ENCODE measurements at places on chromosomes 12 and 14.
A peak's percentile ranks its signal among the peaks of the same experiment; 100 is the strongest.

- DNase-seq: no peak
These were observed 92.7 kb downstream of the PHETA1 start for GRCh38 chr12:111276146-111276545.

GRCh38 chr14:69818758-69819191, 21.7 kb upstream of the SLC10A1 start:
- DNase-seq: peak; percentile 16

GRCh38 chr14:58785701-58786100, 147.9 kb downstream of the DACT1 start:
- no peak for DNase-seq

GRCh38 chr14:99736603-99737371, 52.7 kb downstream of the CYP46A1 start:
- no peak for DNase-seq

- no peak for DNase-seq
These were observed 207.1 kb downstream of the GALC start for GRCh38 chr14:87785897-87786296.

- no peak for DNase-seq
These were observed 6.6 kb downstream of the SBNO1 start for GRCh38 chr12:123358035-123358434.

DNA sequence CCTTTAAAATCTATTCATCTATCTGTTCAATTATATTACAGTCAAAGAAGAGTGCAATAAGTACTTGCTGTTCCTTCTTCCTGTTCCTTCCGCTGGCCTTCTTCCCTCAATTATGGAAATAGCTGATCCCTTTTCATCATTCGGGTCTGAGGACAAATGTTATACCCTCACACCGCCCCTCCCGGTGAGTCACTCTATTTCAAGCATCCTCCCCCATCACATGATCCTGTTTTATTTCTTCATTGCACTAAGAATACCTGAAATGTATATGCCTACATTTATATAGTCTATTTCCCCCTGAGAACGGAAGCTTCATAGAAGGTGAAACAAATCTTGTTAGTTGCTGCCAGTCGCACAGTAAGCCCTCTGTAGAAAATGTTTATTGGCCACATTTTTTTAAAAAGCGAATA, 2.5 kb downstream of the SLC38A1 start:
- DNase-seq: no peak

- DNase-seq: no peak
These were observed 27.4 kb upstream of the GUCY2C start for GRCh38 chr12:14723763-14724162.

DNA sequence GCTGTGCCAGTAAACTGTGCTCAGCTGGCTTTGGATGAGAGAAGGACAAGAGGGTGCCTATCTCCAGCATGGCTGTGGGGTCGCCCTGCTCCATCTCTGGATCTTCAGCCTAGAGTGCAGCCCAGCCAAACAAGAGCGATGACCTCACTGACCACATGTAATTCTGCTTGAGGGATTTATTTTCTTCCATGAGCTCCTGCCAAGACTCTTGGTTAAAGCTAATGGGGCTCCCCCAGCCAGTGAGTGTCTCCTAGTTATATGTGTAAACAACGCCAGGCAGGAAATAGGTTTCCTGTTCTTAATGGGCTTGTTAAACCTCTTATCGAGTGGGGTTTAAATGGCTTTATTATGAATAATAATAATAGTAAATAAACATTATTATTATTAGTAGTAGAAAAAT, 397.2 kb downstream of the NRXN3 start:
- no peak for DNase-seq

DNA sequence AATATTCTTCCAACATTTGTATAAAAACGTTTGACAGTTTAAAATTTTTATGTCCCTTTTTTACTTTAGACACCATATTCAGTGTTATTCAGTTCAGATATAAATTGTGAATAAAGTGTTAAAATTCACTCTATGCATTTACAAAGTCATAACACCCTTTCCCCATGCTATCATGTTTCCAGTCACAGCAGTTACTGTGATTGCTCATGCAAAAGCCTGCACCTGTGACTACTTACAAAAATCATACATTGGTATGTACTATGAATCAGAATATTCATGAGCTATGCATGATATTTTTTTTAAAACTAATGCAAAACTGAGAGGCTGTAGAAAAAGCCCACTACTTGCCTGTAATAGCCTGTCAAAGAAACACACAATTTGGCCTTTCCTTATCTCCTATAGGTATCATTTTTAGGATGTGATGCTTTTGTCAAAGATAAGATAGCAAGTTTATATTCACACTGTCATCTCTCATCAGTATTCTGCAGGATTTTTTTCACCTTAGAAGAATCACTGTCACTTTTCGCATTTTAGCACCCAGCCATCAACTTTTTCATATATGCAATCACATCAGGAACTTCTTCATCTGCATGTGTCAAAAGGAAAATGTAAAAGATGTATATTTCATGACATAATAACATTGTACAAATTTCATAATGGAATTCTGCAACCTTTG, 443.2 kb downstream of the C12orf50 start:
- no peak for DNase-seq

DNA sequence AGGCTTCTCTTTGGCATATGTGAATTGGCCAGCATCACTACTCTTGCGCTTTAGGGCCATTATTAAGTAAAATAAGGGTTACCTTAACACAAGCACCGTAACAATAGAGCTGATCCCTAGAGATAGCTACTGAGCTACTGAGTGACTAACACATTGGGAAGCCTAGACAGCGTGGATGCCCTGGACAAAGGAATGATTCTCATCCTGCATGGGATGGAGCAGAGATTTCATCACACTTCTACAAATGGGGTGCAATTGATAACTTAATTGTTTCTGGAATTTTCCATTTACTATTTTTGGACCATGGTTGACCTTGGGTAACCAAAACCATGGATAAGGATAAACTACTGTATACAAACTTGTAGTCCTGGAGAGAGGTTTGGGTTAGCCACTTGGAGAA, 57.1 kb downstream of the FBXO34 start:
- DNase-seq: no peak

- DNase-seq: peak; percentile 27
These were observed 18.5 kb upstream of the TBPL2 start for GRCh38 chr14:55458800-55459515.

DNA sequence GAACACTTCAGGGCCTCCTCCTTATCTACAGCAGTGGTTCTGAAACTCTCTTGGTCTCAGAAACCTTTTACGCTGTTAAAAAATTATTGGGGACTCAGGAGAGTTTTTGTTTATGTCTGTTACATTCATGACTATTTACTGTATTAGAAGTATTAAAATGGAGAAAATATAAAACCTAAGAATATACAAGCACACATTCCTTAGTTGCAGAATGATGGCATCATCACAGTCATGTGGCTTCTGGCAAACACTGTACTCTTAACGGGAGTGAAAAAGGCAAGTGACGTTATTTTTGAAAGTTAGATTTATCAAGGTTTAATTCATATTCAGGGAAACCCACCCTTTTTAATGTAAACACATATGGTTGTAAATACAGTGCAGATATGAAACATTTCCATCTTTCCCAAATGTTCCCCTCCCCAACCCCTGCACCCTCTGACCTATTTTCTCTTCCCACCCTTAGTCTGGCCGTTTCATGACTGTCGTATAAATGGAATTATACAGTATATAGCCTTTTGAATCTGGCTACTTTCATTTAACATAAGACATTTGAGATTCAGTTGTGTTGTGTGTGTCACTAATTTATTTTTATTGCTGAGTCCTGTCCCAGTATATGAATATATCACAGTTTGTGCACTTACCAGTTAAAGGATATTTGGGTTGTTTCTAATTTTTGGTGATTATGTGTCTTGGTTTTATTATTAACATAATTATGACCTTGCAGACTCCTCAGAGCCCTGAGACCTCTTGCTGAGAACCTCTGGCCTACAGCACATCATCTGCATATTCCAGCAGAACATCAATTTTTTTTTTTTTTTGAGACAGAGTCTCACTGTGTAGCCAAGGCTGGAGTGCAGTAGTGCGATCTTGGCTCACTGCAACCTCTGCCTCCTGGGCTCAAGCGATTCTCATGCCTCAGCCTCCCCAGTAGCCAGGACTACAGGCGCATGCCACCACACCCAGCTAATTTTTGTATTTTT, 457.0 kb downstream of the PCNX1 start:
- no peak for DNase-seq

DNA sequence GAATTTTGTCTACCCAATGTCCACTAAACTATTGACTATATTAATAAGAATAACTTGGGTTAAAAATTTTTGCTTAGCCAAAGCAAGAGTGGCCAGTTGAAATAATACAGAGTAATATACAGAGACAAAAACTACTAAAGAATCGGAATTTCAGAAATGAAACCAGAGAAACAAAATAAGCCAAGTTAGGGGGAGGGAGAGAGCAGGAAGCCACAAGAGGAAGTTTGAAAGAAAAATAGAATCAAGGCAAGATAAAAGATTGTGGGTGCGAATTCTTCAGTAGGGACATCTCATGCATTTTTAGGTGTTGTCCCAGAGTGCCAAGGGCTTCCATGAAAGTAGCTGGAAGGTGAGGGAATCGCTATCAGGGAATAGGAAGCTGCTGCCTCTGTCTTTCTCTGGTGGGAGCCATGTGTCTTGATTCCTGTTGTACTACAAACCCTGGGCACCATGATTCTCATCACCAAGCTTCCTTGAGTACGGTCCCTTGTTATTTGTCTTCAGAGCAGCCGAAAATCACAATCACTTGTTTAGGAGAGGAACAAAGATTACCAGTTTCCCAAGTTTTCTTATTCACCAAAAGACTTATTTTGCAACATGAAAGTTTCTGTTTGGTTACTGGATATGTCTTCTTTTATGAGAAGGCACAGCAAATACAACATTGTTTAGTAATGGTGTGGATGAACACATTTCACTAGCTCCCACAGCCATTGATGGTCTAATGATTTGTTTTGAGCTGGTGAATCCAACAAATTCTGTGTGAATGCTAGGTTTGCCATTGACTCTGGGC, 16.7 kb downstream of the NEUROD4 start:
- DNase-seq: no peak

GRCh38 chr14:105392131-105393090, 5.9 kb upstream of the TEX22 start:
- no peak for DNase-seq

DNA sequence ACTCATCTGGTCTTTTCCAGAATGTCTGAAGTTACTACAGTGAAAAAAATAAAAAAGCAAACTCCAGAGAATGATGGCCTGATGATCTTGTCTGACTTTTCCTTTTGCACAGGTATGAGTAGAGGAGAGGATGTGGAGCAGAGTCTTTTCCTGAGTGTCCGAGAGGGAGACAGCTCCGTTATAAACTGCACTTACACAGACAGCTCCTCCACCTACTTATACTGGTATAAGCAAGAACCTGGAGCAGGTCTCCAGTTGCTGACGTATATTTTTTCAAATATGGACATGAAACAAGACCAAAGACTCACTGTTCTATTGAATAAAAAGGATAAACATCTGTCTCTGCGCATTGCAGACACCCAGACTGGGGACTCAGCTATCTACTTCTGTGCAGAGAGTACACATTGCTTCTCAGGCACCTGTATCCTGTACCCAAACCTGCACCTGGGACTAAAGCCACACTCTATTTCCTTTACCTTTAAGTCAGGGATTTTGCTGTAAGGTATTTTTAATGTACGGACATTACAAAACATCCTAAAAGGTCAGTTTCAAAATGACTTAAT, 75.8 kb upstream of the OR4E1 start:
- DNase-seq: no peak

DNA sequence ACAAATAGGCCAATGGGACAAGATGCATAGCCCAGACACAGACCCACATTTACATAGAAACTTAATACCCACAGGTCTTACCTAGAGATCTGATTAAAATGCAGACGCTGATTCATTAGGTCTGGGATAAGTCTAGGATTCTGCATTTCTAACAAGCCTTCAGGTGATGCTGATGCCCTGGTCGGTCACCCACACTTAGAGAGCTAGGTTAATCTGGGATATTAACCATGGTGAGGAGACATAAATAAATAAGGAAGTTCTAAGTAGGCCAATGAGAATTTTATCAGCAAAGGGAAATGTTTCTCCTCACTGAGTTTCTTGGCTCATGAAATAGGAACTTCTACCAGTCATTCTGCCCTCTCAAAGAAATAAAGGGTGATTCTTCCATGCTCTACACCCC, 120.1 kb downstream of the BMP4 start:
- DNase-seq: no peak

- DNase-seq: no peak
These were observed 6.2 kb upstream of the PLEKHH1 start for GRCh38 chr14:67526676-67527459.

DNA sequence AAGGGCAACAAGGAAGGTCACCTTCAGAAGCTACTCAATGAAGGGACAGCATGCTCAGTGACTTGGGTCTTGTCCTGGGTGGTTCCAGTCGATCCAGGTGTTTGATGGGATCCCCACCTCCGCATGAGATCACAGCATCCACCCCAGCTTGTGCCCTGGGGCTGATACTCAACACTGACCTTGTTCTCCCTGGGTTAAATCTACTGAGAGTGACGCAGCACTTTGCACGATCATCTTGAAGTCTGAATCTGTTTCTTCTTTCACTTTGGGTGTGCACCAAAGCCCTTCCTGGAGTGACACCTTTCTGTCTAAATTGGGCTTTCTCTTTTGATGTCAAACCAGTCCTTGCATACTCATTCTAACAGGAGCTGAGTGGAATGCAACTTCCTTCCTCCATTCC, 13.8 kb downstream of the NOS1 start:
- DNase-seq: no peak

DNA sequence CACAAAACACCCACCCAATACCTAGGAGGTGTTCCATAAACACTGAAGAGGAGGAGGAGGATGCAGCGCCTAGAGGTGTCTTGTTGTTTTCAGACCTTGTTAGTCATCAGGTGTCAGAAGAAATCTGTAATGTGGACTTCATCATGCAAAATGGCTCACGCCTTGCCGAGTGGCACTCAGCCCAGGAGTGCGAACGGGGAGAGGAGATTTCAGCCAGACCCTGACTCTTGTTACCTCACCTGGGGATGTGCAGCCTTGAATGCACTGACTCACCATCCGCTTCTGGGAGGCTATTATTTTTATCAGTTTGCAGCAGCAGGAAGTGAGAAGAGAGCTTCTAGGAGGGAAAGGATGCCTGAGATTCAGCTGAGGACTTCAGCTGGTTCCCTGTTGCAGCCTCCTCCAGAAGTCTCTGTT, 48.2 kb upstream of the PLXNC1 start:
- no peak for DNase-seq

GRCh38 chr12:2498964-2499500, 295.7 kb upstream of the FKBP4 start:
- no peak for DNase-seq

DNA sequence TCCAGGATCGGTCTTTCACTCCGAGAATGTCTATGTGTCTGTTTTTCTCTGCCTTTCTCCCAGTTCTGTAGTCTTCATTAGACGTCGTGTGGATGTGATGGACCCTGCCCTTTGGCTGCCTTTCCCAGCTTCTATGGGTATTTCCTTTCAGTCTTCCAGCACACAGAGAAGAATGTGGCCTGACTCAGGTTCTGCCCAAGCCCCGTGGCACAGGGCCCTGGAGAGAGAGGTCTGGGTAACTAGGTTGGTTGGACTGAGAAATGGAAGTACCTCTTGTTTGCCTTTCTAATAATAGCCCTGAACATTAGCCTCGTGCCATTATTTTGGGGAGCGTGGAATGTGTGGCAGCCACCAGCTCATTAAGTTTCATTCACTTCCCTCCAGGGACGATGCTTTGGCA, 3.8 kb downstream of the FOXJ2 start:
- DNase-seq: no peak

- DNase-seq: no peak
These were observed 29.0 kb downstream of the NRDE2 start for GRCh38 chr14:90302529-90303303.

- peak; percentile 26 for DNase-seq
These were observed 71.8 kb downstream of the PAWR start for GRCh38 chr12:79618848-79619404.
